ENCODE measurements at places on chromosomes 7 and 10. TPM values are rescaled to one million over a fixed set of nuclear protein-coding genes. Genes with fewer than 3 reads are reported as not detected.

- no peaks in the 10 kb centered on the region for H3K4me1 ChIP-seq
- no peak for DNase-seq
- no peak overlapping the region for H3K4me3 ChIP-seq
- no peaks in the 10 kb centered on the region for H3K27me3 ChIP-seq
- H3K27ac ChIP-seq: no peak overlapping the region
Measured at GRCh38 chr10:122727426-122727825, 27.8 kb upstream of the C10orf120 start.

GRCh38 chr10:125709553-125710474, 9.7 kb upstream of the EDRF1 start:
- peaks cover 10% of the 10 kb centered on the region for H3K27me3 ChIP-seq
- H3K4me1 ChIP-seq: no peaks in the 10 kb centered on the region
- H3K36me3 ChIP-seq: no peaks in the 10 kb centered on the region
- no peak overlapping the region for H3K27ac ChIP-seq

DNA sequence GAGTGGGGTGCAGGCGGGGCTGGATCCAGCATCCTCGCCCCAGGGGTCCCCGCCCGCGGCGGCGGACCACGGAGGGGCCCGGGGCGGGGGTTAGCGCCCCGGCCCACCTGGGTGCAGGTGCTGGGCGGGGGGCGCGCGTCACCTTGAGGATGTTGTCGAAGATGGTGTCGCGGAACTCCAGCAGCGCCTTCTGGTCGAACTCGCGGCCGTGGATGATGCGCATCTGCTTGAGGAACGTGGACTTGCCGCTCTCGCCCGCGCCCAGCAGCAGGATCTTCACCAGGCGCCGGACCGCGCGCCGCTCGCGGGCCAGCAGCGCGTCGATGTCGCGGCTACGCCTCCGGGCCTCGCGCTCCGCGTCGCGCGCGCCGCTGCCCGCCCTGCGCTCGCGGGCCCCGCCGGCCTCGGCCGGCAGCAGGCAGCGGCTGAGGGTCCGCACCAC, 376 bp downstream of the GNA12 start:
- peak overlapping the region; percentile 59 for H3K27ac ChIP-seq
- H3K27me3 ChIP-seq: no peaks in the 10 kb centered on the region
- H3K4me1 ChIP-seq: peaks cover 31% of the 10 kb centered on the region
- peak overlapping the region; percentile 75 for H3K4me3 ChIP-seq

The MAGI2 gene
- 0.05 TPM for total RNA-seq

The TMEM176A gene
- not detected for total RNA-seq

DNA sequence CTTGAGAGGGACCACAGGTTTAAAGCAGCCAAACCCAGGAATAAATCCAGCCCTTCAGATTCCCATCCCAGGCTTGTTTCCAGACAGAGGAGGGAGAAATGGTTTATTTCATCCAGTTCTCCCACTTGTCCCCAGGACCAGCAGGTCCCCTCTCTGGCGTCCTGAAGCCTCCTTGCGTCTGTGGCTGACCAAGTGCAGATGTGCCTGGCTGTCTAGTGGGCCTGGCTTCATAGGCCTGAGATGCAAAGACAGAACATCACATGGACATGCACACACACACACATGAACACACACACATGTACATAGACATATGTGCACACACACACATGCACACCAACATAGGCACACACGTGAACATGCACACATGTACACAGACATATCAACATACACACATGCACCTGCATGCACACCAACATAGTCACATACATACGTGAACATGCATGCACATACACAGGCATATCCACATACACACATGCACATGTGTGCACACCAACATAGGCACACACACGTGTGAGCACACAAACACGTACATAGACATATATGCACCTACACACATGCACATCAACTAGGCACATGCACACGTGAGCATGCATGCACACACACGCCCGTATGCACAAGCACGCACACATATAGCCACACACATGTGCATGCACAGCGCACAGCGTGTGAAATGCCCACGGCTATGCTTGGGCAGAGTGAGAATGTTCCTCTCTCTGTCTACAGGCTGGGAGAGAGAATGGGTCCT, 10.7 kb downstream of the FOXL3 start:
- DNase-seq: no peak
- H3K4me3 ChIP-seq: no peak overlapping the region
- no peaks in the 10 kb centered on the region for H3K4me1 ChIP-seq

DNA sequence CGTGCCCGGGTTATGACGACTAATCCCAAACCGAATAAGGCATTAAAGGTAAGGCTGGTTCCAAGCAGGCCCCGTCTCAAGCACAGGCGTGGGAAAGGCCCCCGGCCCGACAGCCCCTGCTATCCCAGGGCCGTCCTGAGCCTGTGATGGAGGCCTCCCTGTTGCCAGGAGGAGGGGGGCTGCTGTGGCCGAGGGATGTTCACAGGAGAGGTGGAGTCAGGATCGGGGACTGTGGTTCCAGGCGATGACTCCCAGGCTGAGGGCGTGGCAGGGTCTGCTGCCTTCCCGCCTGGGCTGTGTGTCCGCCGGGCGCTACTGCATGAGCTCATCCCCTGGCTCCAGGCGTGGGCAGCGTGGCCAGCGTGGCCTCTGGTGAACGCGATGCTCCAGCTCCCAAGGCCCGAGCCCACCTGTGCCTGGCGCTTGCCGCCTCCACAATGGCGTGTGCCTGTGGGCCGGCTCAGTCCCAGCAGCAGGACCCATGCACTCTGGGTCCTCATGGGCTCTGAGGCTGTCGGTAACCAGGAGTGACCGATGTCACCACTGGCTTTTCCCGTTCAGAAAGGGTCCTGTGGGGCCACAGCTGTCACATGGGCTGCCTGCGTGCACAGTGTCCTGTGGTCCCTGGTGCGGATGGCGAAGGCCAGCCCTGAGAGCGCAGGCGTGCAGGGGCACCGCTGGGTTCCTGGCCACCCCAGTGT, 8.8 kb downstream of the MAFK start:
- peaks cover 5% of the 10 kb centered on the region for H3K4me1 ChIP-seq
- H3K4me3 ChIP-seq: no peak overlapping the region
- H3K36me3 ChIP-seq: peaks cover 4% of the 10 kb centered on the region
- no peak overlapping the region for H3K27ac ChIP-seq

GRCh38 chr10:103731609-103732270, 123.6 kb downstream of the SH3PXD2A start:
- no peak overlapping the region for H3K27ac ChIP-seq
- H3K4me1 ChIP-seq: peaks cover 4% of the 10 kb centered on the region
- H3K27me3 ChIP-seq: peaks cover 6% of the 10 kb centered on the region
- H3K36me3 ChIP-seq: no peaks in the 10 kb centered on the region
- DNase-seq: no peak
- no peak overlapping the region for H3K4me3 ChIP-seq

GRCh38 chr7:132518102-132518838, 58.0 kb downstream of the PLXNA4 start:
- no peaks in the 10 kb centered on the region for H3K27me3 ChIP-seq
- H3K4me1 ChIP-seq: peaks cover 18% of the 10 kb centered on the region
- H3K27ac ChIP-seq: no peak overlapping the region
- peak; percentile 24 for DNase-seq
- H3K36me3 ChIP-seq: peaks cover 20% of the 10 kb centered on the region
- H3K4me3 ChIP-seq: no peak overlapping the region

GRCh38 chr7:38382684-38383083, 109.2 kb upstream of the TARP start:
- H3K27ac ChIP-seq: no peak overlapping the region
- H3K4me3 ChIP-seq: no peak overlapping the region
- H3K36me3 ChIP-seq: peaks cover 23% of the 10 kb centered on the region
- DNase-seq: no peak
- H3K4me1 ChIP-seq: peaks cover 2% of the 10 kb centered on the region

GRCh38 chr7:83738291-83738835, 89.4 kb upstream of the SEMA3E start:
- no peak for DNase-seq
- H3K4me3 ChIP-seq: no peak overlapping the region
- H3K27me3 ChIP-seq: no peaks in the 10 kb centered on the region
- no peak overlapping the region for H3K27ac ChIP-seq

The VIPR2 gene
- total RNA-seq: not detected

GRCh38 chr7:140342727-140343514, 55.4 kb downstream of the SLC37A3 start:
- H3K27me3 ChIP-seq: no peaks in the 10 kb centered on the region
- peaks cover 41% of the 10 kb centered on the region for H3K36me3 ChIP-seq
- H3K4me1 ChIP-seq: peaks cover 2% of the 10 kb centered on the region
- H3K4me3 ChIP-seq: no peak overlapping the region

The SFRP4 gene
- not detected for total RNA-seq

DNA sequence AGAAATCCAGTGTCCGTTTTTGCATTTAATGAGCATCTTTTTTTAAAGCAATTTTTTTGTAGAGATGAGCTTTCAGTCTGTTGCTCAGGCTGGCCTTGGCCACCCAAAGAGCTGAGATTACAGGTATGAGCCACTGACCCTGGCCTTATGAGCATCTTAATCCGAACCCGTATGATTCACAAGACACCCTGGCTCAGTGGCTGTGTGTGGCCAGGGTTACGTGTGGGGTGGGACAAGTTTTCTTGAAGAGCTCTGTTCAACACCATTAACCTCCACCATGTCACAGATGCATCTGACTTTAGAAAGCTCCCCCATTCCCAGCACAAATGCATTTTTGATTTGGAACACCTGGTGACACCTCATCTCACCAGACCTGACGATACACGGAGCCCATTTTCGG, 166.5 kb upstream of the PITRM1 start:
- no peaks in the 10 kb centered on the region for H3K4me1 ChIP-seq
- H3K4me3 ChIP-seq: no peak overlapping the region
- no peak for DNase-seq
- H3K27me3 ChIP-seq: no peaks in the 10 kb centered on the region
- no peak overlapping the region for H3K27ac ChIP-seq
